ENCODE measurements at places on chromosomes 6 and 20.

- DNase-seq: peak; percentile 10
These were observed 390.2 kb upstream of the FLRT3 start for GRCh38 chr20:14727485-14728150.

- DNase-seq: no peak
These were observed 8.9 kb upstream of the LKAAEAR1 start for GRCh38 chr20:64093013-64093503.

DNA sequence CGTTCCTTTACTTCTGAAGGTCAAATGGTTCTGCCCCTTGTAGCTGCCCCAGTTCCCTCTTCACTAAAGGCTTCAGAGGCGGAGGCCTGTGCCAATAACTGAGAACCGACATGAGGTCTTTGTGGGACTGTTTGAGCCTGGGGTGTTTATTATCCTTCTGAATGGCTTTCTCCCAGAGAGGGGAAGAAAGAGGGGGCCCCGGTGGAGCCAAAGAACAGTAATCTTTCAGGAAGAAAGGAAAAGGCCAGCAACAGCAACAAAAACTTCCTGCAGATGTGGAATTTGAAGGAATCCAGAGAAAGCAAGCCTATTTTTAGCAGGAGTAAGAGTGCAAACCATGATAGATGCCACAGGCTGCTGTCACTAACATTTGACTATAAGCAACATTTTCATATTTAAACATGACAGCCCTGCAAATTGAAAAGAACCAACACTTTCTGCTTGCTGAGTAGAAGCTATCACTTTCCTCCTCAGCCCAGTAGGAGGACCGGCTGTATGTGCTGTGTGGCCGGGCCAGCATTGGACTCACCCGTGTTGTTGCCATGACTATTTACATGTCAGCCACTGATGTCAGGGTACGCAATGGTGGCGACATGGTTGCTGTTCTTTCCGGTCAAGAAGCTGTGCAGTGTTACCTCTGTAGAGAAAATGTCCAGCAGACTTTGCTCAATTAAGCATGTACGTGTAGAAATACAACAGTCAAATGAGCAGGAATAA lies 121.3 kb downstream of the SOBP start:
- DNase-seq: no peak

DNA sequence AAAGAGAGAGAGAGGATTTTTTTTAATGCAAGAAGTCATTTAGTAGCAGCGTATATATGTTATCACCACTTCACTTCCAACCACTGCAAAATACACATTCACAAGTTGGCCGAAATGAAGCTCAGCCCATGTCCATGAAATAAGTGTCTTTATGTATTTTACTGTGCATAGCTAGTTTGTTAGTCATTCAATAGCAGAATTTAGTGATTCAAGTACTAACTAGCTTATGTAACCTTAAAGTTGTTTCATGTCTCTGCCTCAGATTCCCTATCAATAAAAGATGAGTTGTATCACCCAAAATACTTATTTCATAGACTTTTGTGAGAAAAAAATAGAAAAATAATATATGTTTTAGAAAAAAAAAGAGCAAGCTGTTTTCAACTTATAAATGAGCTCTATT lies 153.7 kb upstream of the PRDM1 start:
- DNase-seq: no peak

DNA sequence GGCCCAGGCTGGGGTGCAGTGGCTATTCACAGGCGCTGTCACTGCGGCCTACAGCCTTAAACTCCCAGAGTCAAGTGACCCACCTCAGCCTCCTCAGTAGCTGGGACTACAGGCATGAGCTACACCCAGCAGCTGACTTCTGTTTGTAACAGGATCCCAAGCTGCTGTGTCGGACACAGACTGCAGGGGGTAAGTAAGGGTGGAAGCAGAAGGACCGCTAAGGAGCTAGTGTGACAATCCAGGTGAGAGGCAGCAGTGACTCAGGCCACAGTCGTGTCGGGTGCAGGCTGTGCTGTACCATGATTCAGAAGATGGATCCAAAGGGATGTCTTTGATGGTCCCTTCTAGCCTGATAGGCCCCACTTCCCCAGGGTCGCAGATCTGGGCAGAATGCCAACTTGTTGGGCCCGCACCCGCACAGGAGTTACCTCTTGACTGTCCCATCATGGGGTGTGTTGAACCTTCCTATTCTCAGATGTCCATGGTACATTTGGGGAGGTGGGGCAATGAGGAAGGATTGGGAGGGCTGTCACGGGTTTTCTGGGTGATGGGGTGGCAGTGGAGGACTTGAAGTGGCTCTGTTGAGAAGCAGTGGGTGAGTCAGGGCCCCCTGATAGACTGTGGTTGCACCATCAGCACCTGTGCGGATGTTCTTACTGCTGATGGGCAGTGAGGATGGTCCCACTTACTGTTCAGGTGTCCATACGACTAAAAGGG lies 25.3 kb downstream of the AAR2 start:
- no peak for DNase-seq

- DNase-seq: no peak
These were observed 86.8 kb upstream of the MPC1 start for GRCh38 chr6:166469426-166469961.

- DNase-seq: no peak
These were observed 282.0 kb downstream of the BCKDHB start for GRCh38 chr6:80388507-80388906.

- no peak for DNase-seq
These were observed 576.4 kb downstream of the HTR1B start for GRCh38 chr6:76886900-76887299.

DNA sequence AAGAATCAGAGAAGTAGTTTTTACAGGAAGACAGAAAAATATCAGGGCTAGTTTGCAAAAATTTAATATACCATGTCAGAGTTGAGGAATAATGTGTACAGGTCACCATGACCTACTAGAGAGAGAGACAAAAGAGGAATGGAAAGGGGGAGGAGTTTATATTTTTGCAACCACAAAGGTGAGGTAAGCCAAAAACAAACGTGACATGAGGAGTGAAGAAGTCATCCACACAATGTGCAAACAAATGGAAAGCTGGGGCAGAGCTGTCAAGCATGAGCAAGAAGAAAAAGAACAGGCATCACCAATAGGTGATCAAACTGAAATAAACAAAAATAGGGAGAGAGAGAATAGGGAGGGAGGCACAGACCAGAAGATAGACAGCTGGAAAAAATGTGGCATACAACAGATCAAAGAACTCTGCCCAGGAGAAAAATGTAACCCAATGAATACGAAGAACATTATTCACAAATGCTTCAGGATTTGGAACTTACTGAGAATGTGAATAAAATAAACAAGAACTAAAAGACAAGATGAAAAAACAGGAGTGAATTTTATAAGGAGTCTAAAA lies 15.5 kb downstream of the RARS2 start:
- DNase-seq: no peak
